Dermis lymphatic vessel endothelial cell (primary cell): ENCODE measurements at places on chromosomes 12 and 14. TPM values are rescaled to one million over a fixed set of nuclear protein-coding genes. Genes with fewer than 3 reads are reported as not detected.

Gene RHOJ
- total RNA-seq: 133 and 176 TPM in 2 replicates

Gene CLEC6A
- total RNA-seq: not detected in 2 replicates

Gene SLC17A8
- under 0.01 TPM in 1 of 2 replicates, not detected in the other for total RNA-seq

Gene NYNRIN
- 3.1 and 3.9 TPM in 2 replicates for total RNA-seq

Gene SOAT2
- not detected in 2 replicates for total RNA-seq

Gene TAS2R30
- 1.6 and 2.7 TPM in 2 replicates for total RNA-seq

Gene TTC9
- 0.33 and 0.52 TPM in 2 replicates for total RNA-seq

Gene EMC9
- 15.4 and 15.8 TPM in 2 replicates for total RNA-seq

Gene ADCY6
- 29.5 and 29.7 TPM in 2 replicates for total RNA-seq

Gene GLT8D2
- total RNA-seq: 5.7 and 6.1 TPM in 2 replicates

Gene PA2G4
- 89.3 and 132 TPM in 2 replicates for total RNA-seq

Gene NELL2
- not detected in 2 replicates for total RNA-seq

Gene TROAP
- total RNA-seq: 1.5 and 2.2 TPM in 2 replicates

Gene TMEM52B
- total RNA-seq: not detected in 2 replicates

Gene IRAK3
- total RNA-seq: 14.7 and 16.5 TPM in 2 replicates

Gene PMCH
- total RNA-seq: 0.09 TPM in 1 of 2 replicates, not detected in the other

Gene BDKRB2
- under 0.01 TPM in 2 replicates for total RNA-seq

Gene CNOT2
- total RNA-seq: 91.1 and 137 TPM in 2 replicates

Gene PGAM5
- 28.1 and 34.6 TPM in 2 replicates for total RNA-seq

Gene TEX52
- under 0.01 TPM in 1 of 2 replicates, not detected in the other for total RNA-seq

Gene OASL
- total RNA-seq: under 0.01 and 0.11 TPM in 2 replicates

Gene ZNF268
- total RNA-seq: 32.3 and 40.4 TPM in 2 replicates

Gene BHLHE41
- total RNA-seq: 0.09 and 0.11 TPM in 2 replicates

Gene GSKIP
- total RNA-seq: 23.9 and 28.3 TPM in 2 replicates

Gene FBXO21
- total RNA-seq: 76.1 and 133 TPM in 2 replicates

Gene ACSM4
- total RNA-seq: not detected in 2 replicates

Gene TSPAN19
- total RNA-seq: under 0.01 and 0.09 TPM in 2 replicates

Gene PLCZ1
- total RNA-seq: not detected in 2 replicates

Gene KCNA5
- total RNA-seq: not detected in 2 replicates
